ENCODE measurements at places on chromosomes 13 and 19.

DNA sequence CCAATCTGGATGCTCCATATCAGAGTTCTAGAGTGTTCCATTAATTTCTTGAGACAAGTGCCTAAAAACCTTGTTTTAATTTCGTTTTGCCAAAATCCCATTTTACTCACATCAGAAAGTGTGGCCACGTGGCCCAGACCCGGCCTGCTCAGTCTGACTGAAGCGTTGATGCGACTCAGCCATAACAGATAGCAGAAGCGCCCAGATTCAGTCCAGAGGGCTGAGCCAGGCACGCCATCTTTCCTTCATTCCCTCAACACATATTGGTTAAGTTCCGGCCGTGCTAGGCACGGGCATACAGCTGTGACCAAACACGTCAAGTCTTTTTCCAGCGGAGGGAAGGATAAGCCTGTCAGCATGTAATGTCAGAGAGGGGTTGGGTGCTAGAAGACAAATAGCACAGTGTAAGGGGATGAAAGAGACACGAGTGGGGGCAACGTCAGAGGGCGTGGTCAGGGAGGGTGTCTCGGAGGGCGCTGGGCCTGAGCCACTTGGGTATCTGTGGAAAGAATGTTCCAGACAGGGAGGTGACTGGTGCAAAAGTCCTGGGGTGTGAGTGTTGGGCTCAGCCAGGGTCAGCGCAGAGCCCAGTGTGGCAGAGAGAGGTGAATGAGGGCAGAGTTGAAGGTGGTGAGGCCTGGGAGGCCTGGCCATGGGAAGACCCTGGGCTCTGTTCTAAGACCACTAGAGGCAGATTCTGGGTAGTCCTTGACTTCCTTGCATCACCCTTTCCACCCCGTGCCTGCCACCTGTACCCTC lies 3.1 kb downstream of the F10 start:
- DNase-seq: no peak

- no peak for DNase-seq
These were observed 317.3 kb upstream of the MAB21L1 start for GRCh38 chr13:35793823-35794222.

DNA sequence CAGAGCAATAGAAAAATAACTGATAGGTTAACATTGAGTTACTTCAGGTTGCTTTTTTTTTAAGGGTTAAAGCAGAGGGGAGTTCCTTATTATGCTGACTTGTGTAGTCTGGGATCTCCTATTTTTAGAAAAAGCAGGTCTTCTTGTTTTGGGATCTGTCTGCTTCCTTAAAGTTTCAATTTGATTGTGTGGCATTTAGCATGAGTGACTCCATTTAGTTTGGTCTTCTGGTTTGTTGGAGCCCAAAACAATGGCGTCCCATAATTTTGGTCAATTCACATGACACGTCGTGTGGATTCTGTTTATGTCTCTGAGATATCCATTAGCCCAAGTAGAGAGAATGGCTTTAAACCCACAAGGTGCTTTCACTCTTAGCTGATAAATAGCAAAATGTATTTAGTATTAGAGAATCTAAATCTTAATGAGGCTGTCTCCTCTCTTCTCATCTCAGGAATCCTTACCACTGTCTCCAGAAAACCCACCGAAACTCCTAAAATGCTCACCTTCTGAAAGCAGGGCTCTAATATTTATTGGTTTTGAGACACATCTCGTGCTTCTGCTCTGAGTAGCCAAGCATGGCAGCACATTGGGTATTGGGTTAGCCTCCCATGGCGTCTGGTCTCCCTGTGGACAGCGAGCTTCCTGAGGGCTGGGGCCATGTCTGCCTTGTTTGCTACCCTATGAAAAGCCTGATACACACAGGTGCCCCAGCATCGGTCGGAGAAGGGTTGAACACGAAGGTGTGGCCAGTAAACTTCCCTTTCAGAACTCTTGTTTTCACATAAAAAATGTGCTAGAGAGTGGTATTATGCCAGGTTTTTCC lies 67.2 kb upstream of the GPR183 start:
- no peak for DNase-seq

DNA sequence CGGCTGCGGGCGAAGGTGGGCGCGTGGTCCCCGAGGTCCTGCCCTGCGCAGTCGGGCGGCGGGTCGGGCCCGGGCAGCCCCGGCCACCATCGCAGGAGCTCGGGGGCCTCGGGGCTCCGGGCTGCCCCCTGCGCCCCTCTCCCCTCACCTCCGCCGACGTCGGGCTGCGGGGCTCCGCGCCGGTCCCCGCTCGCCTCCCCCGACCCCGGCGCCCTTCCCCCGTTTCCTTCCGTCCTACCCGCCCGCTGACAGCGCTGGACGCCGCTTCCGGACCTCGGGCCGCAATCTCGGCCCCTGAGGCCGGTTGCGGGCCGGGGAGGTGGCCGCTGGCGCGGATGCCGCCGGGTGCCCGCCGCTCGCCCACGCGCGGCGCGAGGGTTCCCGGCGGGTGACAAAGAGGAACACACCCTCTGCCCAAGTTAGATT lies 720 bp downstream of the FARP1 start:
- no peak for DNase-seq

- no peak for DNase-seq
These were observed 154.7 kb upstream of the SGCG start for GRCh38 chr13:23025864-23026608.

DNA sequence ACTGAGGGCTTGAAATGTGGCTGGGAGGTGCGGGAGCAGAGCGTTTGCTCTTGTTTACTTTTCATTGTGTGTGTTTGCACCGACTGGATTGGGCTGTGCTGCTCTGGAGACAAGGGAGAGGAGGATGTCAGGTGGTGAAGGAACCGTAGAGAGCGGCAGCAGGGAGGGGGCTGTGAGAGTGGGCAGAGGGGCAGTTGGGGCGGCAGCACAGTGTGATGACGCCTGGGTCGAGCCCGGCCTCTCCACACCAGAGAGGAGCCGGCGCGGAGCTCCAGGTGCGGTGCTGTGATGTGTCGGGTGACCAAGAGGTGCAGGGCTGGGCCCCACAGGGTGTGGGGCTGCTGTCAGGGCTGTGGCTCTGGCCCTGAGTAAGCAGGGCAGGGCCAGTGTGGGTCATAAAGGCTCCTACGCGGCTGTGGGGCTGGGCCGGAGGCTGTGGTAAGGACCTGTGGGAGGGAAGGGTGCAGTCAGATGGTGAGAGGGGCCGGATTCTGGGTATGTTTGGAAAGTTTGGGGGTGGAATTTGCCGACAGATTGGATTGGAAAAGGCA lies 10.5 kb downstream of the NAXD start:
- DNase-seq: no peak

DNA sequence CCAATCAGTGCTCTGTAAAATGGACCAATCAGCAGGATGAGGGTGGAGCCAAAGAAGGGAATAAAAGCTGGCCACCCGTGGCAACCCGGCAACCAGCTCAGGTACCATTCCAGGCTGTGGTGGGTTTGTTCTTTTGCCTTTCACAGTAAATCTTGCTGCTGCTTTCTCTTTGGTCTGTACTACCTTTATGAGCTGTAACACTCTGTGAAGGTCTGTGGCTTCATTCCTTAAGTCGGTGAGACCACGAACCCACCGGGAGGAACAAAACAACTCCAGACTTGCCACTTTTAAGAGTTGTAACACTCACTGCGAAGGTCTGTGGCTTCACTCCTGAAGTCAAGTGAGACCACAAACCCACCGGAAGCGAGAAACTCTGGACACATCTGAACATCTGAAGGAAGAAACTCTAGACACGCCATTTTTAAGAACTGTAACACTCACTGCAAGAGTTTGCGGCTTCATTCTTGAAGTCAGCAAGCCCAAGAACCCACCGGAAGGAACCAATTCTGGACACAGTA lies 16.5 kb upstream of the SPACA6 start:
- DNase-seq: no peak

DNA sequence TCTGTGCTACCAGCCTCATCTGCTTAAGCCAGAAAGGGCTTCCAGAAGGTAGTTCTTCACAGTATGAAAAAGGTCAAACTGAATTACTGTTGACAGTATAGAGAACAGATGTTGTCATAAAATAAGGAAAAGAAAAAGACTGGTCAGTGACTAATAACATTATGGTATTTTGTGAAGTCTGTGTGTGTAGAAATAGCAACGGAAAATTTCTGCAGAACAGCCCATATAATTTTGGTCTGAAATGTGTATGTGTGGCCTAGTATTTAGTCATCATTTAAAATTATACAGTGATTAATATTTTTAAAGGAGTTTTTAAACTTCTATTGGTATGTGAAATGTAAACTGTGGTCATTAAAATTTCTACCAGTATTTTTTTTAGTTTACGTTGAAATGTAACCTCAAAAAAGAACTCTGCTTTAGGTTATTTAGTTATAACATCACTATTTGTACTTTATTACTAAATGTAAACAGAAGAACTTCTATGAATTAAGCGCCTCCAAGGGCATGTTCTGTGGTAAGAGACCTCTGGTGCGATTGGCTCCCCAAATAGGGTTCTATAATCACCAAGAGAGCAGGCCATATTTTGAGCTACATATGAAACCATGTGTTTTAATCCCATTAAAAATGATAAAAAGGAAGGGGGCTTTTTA lies 3.3 kb upstream of the GPR183 start:
- no peak for DNase-seq

DNA sequence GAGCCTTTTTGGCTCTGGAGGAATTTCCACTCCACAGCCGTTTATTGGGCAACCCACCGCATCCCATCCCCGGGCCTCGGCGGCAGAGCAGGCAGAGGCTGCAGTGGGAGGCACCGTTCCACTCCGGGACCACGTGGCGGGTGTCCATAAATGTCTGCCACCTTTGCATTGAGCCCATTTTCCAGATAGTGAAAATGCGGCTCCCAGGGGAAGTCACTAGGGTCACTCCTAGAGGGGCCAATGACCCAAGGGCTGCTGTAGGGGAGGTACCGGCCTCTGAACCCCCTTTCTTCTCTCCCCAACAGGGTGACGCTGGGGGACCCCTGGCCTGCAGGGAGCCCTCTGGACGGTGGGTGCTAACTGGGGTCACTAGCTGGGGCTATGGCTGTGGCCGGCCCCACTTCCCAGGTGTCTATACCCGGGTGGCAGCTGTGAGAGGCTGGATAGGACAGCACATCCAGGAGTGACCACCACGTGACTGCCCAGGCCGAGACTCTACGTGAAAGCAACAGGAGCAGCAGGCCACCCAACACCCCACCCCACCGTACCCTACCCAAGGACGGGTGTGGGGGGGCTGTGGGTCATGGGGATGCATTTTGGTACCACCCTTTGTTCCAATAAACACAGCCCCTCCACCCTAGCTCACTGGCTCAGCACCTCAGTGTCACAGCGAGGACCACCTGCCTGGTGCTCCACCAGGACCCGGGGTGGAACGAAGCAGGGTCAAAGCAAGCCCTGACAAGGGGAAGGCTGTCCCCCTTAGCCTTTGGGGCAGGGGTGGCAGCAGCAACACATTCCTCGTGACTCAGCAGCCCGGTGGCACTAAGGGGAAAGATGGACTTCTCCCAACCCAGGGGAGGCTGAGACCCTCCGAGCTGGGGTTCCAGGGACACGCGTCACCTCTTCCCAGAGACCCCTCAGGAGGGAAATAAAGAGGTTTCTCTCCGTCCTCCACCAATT lies 1.5 kb downstream of the TIMM13 start:
- no peak for DNase-seq

DNA sequence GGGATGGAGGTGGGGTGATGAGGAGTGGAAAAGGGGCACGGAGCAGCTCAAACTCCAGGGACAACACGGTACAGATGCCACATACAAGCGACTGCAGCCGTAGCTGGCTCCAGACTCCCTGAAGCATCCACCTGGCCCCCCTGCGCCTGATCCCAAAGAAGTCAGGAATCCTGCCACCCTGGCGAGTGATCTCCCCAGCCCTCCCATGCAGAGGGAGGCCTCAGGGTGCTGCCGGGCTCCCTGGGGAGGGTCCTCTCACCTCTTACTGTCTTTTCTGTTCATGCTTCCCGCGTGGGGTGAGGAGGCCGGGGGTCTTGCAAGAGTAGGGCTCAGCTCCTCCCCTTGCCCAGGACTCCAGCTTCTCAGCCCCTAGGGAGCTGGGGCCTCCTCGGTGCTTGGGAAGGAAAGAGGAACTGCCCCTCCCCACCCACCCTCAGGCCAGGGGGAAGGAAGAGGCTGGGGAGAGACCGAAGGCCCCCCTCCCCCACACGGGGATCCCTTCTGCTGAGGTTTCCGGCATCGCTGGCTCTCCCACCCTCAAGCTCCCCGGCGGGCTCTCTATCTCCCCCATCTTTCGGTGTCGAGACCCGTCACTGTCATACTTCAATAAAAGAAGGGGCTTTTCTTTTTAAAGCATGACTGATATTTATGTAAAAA lies at the start of gene RASGRP4:
Gene RASGRP4 (minus strand): TSS at position 410 of the 657 bp plus-strand sequence. CDS start 128 bp downstream, at position 282.
- DNase-seq: no peak

DNA sequence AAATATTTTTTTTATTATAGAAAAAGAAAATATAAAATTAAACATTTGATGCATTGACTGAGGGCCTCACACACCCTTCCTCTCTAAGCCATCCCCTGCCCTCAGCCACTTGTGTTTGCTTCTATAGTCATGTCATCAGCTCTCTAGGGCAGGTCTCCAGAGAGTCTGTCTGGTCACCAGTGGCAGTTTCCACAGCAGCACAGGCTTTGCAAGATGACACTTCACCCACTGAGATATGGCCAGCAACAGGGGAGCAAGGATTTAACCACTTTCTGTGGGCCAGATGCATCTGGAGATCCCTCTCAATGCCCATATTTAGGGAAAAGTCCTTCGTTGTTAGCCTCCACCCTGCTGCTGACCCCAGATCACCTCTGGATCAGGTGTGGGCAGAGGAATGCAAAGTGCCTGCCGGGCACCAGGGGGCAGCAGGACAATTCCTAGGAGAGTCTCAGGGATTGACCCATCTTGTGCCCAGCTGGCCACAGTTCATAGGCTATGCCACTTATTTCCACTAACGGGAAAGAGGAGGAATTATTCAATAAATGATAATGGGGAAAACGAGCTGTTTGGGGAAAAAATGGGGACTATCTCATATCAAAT lies 4.8 kb downstream of the ABCC4 start:
- no peak for DNase-seq

DNA sequence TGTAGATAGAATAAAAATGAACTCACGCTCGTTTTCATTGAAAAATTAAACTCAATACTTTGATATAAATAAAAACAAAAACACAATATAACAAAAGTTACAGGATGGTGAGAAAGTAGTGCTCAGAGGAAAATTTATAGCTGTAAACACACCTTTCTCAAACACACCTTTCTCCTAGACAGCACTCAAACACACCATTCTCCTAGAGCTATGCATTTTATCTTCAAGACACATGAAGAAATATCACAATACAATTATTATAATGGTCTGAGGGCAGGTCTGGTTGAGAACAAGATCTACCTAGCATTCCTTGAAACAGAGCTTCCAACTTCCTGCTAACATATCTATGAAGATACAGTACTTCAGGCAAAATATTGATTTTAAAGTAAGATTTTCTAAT lies 183.4 kb upstream of the NBEA start:
- DNase-seq: no peak

- no peak for DNase-seq
These were observed 15.2 kb upstream of the SLC25A30 start for GRCh38 chr13:45433381-45433790.

DNA sequence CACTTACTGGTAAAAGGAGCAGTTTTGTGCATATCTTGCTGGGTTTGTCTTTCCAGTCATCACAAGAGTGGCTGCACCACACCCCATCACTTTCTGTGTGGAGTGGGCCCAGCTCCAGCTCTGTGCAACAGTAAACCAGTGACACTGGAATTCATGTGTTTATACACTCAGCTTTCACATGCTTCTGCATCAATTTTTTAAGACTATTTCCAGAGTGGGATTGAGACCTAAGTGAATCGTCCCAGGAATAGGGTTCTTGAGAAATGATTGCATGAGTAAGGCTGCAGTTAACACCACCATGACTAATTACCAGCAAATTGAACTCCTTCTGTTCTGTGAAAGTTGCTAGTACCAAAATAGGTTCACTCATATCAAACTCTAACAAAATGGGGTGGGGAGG lies 5.3 kb upstream of the CFAP97D2 start:
- no peak for DNase-seq
